Neural crest cell (in vitro differentiated cells): ENCODE measurements at places on chromosomes 12 and 14. TPM values are rescaled to one million over a fixed set of nuclear protein-coding genes. Genes with fewer than 3 reads are reported as not detected.
A peak's percentile ranks its signal among the peaks of the same experiment; 100 is the strongest.

GRCh38 chr12:71242511-71242910, 84.7 kb upstream of the TSPAN8 start:
- DNase-seq, result no peak

GRCh38 chr14:102164965-102165364, 25.3 kb downstream of the WDR20 start:
- DNase-seq, result no peak

DNA sequence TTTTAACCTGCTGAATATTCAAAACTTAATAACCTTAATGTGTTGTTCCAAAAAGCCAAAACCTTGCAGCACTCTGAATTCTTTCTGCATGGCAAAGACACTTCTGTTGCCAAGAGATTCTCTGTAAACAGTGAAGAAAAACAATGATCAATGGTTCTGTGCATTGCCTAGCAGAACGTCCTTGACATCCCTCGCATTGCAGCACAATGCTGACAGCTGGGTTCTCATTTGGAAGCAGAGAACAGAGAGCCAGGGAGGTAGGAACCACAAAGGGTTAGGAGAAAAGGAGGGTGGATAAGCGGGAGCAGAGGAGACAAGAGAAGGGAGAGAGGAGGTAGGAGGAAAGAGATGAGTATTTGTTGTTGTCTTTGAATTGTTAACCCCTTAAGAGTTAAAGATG, 501.1 kb downstream of the NAV3 start:
- DNase-seq, result no peak

- no peak for DNase-seq
Measured at GRCh38 chr12:109779382-109779781, 53.8 kb downstream of the TRPV4 start.

GRCh38 chr14:104359301-104359968, 220.1 kb upstream of the C14orf180 start:
- DNase-seq, result no peak

GRCh38 chr14:60658909-60659585, 9.8 kb upstream of the SIX1 start:
- no peak for DNase-seq

DNA sequence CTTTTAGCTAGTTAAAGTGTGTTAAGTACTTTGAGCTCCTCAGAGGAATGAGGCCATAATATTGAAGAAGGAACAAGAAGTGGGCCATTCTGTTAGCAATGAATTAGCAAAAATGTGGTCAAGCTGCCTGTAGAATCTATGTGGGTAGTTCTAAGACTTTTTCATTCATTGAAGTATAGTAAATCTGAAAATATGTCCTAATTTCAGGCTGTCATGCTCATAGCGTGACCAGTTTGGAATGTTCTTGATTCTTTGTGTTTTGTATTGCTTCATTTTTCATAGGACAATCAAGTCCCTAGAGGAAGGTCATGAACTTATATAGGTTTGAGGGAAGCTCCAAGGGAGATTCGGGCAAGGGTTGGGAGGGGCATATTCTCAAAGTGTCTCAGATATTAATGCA, 11.4 kb downstream of the ATP23 start:
- DNase-seq, result no peak

- DNase-seq, result peak; percentile 81
Measured at GRCh38 chr12:48977290-48978281, 536 bp upstream of the WNT1 start.

DNA sequence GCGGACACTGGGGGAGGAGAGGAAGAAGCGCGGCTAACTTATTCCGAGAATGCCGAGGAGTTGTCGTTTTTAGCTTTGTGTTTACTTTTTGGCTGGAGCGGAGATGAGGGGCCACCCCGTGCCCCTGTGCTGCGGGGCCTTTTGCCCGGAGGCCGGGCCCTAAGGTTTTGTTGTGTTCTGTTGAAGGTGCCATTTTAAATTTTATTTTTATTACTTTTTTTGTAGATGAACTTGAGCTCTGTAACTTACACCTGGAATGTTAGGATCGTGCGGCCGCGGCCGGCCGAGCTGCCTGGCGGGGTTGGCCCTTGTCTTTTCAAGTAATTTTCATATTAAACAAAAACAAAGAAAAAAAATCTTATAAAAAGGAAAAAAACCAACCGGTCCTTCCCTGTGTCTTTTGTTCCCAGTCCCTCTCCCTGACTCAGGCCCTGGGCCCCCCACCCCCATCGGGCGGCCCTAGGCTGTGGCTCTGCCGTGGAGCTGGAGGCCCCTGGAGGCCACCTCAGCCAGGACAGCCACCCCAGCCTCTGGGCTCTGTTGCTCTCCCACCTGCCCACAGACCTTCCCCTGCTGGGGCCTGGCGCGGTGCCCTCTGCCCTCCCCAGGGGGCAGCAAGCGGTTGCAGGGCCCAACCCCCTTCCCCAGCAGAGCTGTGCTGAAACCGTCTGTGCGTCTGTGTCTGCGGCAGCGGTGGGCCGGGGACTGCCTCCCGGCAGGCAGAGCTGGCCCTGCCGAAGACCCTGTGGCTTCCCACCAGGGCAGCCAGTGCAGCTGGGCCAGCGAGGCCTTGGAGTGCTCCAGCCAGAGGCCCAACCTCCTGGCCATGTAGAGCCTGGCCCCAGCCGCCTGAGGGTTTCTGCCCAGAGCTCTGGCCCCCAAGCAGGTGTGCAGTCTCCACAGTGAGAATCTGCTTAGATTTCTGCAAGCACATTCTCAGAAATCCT, 4.0 kb upstream of the CRIP2 start:
- no peak for DNase-seq

DNA sequence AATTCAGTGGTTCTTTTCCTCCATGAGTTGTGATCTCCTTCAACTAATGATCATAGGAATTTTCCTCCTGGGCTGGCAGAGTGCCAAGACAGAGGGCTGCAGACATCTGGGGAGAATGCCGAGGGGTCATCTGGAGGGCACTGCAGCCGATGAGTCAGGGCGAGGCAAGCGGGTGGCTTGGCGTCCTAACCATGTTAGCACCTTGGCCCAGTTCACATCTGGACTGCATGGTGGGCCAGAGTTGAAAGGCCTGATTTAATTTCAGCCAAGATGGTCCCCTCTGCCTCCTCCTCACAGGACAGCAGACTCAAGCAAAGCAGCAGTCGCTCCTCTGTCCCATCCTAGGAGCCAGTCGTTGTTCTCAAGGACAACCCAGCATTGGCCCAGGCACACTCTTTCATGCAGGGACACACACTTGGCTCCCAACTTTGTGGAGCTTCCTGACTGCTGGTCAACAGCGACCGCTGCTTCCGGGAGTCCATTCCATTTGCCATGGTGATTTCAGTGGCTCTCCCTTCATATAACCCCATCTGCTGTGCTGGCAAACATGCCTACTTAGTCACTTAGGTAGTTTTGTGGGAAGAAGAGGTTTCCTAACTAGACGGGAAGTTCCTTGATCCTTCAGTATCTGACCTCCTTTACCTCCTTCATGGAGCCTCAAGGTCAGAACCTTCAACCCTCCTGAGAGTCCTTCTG, 161.8 kb downstream of the TTC8 start:
- DNase-seq, result no peak

- no peak for DNase-seq
Measured at GRCh38 chr12:89468648-89469326, 55.8 kb downstream of the GALNT4 start.

- no peak for DNase-seq
Measured at GRCh38 chr12:100651694-100652093, 78.2 kb downstream of the GAS2L3 start.

GRCh38 chr12:102990419-102990818, 32.9 kb downstream of the ASCL1 start:
- no peak for DNase-seq

SLC5A8 gene
- total RNA-seq, result not detected in 2 replicates

FGF6 gene
- not detected in 2 replicates for total RNA-seq

GATC gene
- 32.0 and 33.8 TPM in 2 replicates for total RNA-seq

SIX6 gene
- not detected in 2 replicates for total RNA-seq

TCL1B gene
- total RNA-seq, result not detected in 2 replicates
